ENCODE measurements at places on chromosomes 1 and 21.

- DNase-seq: no peak
Observed at GRCh38 chr1:150385537-150386445, 21.8 kb downstream of the RPRD2 start.

- no peak for DNase-seq
Observed at GRCh38 chr1:233518344-233518743, 95.6 kb upstream of the KCNK1 start.

DNA sequence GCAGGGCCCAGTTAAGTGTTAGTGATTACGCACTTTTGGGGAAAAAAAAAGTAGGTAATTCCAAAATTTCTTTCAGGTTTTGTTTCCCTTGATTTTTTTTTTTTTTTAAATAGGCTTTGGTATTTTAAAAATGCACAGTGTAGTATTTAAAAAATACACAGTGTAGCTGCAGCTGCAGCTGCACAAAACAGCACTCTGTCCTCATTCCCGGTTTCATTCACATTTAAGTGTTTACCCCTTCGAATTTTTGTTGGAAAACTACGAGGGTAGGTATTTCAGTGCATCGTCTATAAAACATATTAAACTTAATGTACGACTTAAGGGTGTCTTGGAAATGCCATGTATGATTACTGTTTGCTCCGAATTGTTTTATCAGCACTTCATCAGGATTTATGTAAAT lies 3.4 kb downstream of the NEK7 start:
- no peak for DNase-seq

DNA sequence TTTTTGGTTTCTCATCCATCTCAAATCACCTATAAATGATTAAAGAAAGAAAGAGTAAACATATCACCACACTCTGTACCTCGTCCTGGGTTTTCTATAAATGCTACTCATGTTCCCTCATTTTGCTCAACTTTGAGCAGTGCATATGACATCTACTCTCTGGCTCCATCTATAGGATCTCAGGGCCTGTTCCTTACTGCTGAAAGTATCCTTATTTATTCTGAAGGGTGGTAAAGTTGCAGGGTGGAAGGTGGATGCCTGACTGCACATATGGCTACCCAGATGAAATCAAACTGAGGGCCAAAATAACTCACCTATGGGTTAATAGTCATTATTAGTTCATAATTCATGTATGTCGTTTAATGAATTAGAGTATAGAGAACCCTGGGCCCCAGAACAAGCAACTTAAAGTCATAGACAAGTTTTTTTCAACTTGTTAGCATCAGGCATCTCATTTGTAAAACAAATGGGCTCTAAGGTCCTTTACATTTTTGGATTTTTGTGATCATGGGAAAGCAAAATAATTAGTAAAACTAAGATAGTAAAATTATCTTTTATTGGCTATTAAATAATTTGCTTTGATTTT lies 46.5 kb downstream of the NCF2 start:
- DNase-seq: peak; percentile 7

- DNase-seq: no peak
Observed at GRCh38 chr1:115130786-115131185, 41.5 kb upstream of the TSPAN2 start.

DNA sequence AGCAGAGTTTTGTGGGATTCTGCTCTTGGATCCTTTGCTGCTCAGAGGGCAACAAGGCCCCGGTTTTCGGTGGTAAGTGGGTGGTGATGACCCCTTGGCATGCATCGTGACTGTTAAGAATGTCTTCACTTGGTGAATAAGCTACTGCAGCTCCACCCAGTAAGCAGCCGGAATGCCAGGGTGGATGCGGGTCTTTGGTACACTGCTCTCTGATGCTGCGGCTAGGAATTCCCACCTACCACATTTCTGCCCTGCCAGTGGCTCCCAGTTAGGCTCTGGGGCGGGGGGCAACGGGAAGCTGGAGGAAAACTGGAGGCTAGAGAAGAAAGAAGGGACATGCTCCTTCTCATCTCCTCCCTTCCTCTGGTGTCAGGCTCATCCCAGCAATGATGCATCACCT lies 180.4 kb upstream of the GALNT2 start:
- DNase-seq: no peak

DNA sequence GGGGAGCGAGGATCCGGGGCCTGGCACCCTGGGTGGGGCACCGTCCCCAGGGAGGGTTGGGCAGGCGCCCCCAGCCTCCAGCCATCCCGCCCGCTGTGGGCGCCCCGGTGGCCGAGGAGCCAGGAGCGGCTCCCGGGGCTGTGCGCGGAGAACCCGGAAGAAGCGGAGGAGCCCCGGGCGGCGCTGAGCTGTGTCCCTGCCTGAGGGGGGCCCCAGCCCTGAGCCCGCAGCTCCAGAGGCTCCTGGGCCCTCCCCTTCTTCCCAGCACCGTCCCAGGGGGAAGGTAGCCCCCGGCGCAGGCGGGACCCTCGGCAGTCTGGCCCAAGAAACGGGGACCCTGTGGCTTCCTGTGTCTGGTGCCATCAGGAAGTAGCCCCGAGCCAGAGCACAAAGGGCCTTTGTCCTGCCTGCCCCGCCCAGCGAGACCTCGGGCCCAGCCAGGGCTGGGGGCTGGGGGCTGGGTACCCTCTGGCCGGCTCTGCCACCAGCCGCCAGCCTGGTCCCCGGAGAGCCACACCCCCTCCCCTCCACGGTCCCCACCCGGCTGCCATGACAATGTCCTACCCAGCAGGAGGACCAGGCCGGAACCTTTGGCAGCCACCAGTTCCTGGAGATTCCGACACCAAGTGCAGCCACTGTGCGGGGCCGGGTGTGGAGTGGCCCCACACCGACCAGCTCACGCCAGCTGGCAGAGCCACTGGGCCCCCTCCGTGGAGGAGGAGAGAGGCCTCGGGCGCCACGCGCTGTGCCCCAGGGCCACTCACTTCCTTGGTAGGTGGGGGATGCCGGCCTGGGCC lies 15.6 kb upstream of the TTLL10 start:
- no peak for DNase-seq

DNA sequence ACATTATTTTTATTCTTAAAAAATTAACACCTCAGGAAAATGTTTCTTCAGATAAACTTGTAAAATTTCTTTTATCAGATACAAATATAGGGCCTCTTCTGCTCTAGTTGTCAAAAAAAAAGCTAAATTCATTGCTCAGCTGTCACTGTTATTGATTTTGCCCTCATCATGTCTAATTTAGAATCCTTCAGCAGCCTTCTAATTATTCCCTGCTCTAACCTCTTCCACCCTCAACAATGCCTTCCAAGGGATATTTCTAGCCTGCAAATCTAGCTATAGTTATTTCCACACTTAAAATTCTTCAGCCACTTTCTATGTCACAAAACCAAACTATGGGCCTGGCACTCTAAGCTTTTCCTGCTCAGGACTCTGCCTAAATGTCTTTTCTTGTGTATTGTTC lies 25.2 kb downstream of the PDE4B start:
- no peak for DNase-seq

- no peak for DNase-seq
Observed at GRCh38 chr1:100414693-100415497, 62.6 kb downstream of the CDC14A start.

DNA sequence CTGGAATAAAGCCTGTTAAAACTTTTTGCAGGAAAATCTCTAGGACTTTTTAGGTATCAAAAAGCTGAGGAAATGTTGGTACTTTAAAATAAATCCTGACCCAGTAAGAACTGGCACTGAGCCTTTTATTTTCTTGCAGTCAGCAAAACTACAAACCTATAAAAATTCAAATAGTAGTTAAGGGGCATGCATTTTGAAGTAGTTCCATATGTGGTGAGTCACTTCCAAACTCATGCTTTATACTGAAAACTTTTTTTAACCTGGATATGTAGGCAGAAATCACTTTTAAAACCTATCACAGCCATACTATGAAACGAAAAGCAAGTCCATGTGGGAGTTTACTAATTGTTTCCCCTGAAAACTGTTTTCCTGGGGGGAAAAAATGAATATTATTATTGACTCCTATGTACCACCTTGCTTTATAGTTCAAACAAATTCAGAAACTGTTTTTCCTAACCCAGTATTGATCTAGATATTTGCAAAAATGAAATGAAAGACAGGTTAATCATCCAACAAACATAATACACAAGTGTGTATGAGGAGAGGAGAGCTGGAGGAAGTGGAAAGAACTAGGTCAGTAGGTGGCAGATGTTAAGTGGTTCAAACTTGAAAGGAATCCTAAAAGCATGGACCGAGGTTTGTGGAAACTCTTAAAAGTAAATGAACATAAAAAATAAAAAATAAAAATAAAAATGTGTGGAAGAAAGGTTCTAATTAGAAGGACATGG lies 30.5 kb downstream of the NRIP1 start:
- DNase-seq: no peak

- DNase-seq: no peak
Observed at GRCh38 chr1:234517110-234517802, 38.3 kb upstream of the TARBP1 start.

All from NCI-H1105 (cell line).